ENCODE measurements at places on chromosomes 2 and 18. TPM values are rescaled to one million over a fixed set of nuclear protein-coding genes. Genes with fewer than 3 reads are reported as not detected.

CRYGC gene
- not detected for total RNA-seq

RFX8 gene
- total RNA-seq = not detected

DHRS9 gene
- total RNA-seq = not detected

KCNK3 gene
- not detected for total RNA-seq

GREB1L gene
- total RNA-seq = not detected

ABCG8 gene
- not detected for total RNA-seq

REG1B gene
- total RNA-seq = not detected

IL18RAP gene
- total RNA-seq = 7.6 TPM

STAT4 gene
- 50.7 TPM for total RNA-seq

CFAP53 gene
- total RNA-seq = 0.36 TPM

ST8SIA5 gene
- not detected for total RNA-seq

EVA1A gene
- not detected for total RNA-seq

CDH19 gene
- total RNA-seq = not detected

SNED1 gene
- 0.63 TPM for total RNA-seq

HOXD3 gene
- total RNA-seq = not detected

LINC00305 gene
- total RNA-seq = not detected

PSMA8 gene
- total RNA-seq = 1.6 TPM

TSPYL6 gene
- not detected for total RNA-seq

CDCA7 gene
- total RNA-seq = 34.3 TPM

TUBA3D gene
- not detected for total RNA-seq

VWA3B gene
- not detected for total RNA-seq
